ENCODE measurements at places on chromosomes 3 and 15.

GRCh38 chr3:112769286-112769978 lies 77.2 kb downstream of the CD200R1L start:
- no peak for DNase-seq

DNA sequence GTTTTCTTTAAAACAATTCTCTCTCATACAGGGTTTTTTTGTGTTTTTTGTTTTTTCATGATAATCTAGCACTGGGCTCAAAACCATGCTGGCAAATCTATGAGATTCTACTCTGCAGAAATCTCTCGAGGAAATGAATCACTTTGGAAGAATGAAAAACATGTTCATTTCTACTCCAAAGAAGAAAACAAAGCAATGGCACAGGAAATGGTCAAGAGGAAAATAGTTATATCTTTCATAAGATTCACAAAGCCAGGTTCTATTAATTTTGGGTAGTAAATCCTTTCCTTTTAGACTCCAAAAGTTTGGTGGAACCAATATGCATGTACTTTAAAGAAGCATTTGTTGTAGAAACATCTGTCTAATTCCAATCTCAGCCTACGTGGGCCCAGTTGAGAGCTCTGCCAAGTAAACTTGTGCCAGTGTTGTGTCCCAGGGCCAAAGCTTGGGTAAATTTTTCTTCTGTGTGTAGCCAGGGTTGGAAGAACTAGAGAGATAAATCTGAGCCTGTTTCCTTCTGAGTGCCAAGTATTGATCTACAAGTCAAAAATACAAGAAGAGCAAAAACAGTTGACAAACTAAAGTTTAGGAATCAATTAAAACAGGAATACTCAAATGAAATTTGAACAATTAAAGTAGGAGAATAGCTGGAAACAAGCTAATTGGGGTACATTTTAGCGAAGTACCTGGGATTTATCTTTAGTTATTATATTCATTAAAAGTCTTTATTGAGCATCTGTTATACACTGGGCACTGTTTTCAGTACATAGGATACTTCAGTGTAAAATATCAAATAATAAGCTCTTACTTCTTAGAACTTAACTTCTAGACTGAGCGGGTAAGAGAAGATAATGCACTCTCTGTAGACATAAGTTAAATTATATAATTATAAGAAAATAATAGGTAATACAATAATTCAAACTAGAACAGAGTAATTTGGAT lies 657.5 kb upstream of the NECTIN3 start:
- DNase-seq, result no peak

- no peak for DNase-seq
Observed at GRCh38 chr3:19668163-19668562, 265.9 kb downstream of the EFHB start.

DNA sequence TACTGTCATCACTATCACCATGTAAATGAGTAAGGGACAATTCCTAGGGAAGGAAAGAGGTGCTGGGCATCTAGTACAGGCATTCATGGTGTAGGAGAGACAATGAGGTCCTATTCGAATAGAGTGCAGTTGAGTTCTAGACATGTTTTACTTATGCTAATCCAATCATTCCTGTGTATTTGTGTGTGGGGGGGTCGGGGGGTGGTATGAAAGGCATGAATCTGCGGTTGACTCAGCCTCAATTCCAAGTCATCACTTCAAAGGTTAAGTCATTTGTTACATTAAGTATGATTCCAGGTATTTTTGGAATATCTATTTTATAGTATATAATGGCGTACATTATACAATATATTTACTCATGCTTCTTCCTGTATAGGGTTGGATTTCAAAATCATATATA lies 163.1 kb upstream of the GALNT15 start:
- DNase-seq, result no peak

DNA sequence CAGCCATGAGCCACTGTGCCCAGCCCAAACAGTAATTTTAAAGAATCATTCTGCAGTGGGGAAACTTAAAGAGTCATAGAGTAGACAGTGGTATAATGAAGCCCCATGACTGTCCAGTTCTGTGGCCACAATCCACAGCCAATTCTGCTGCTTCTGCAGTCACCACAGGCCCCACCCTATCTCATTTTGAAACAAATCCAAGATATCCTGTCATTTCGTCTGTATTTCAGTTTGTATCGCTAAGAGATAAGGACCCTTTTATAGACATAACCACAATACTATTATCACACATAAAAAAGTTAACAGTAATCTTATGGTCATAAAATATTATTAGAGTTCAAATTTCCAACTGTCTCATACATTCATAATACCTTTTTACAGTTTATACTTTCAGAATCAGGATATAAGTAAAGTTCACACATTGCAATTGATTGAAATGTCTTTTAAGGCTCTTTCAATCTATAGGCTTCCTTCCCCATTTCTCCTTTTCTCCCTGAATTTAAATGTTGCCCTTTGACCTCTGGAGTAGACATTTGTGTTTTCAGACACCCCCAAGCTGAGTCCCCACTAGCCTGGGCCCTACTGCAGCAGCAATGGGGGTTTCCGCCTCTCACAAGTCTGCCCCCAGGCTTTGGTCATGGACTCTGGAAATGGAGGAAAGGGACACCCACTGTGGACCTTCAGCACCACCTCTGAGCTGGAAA lies 4.2 kb upstream of the NUP210 start:
- no peak for DNase-seq

DNA sequence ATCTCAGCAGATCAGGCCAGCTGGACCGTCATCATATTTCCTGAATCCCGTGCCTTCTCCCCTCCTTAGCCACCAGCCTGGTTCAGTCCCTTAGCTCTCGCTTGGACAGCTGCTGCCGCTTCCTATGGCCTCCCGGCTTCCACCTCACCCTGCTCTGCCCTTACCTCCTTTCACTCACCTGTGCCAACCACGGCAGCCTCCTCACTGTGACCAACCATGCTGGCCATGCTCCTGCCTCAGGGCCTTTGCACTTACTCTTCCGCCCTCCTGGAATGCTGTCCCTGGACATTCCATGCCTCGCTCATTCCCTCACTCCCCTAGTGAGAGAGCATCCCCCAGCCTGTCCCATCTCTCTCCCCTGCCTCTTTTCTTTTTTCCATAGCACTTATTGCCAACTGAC lies 19.2 kb downstream of the GRIP2 start:
- no peak for DNase-seq

- DNase-seq, result no peak
Observed at GRCh38 chr3:190306513-190307163, 15.6 kb downstream of the CLDN1 start.

DNA sequence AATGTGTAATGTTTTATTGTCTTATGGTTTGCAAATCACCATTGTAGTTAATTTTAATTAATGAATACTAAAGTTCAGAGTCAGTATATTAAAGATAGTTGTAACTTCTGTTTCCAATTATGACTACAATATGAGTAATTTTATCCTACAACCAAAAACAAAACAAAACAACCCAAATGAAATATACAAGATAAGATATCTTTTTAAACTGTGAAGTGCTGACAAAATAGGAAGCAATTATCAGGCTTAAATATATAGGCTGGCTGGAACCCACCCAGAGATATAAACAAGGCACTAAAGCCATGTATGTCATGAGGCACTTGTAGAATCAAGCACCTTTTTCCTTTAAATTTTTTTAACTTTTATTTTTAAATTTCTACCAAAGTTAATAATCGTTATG lies 108.6 kb upstream of the LRRFIP2 start:
- no peak for DNase-seq

DNA sequence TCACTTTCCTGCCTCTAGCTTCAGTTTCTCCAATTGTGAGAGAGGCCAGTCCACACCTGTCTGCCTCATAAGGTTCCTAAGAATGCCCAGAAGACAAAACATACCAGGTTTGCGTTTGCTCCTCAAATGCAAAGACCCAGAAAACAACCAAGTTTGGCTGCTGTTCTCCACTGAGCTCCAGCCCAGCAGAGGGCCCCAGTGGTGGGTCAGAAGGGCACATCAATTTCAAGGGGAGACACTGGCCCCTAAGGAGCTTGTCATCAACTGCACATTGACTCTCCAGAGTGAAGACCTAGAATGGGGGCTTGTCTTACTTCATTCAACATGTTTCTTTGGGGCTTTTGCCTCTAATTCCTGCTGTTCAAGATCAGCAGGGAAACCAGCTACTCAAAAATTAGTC lies 127.9 kb upstream of the SLC6A11 start:
- no peak for DNase-seq

- DNase-seq, result no peak
Observed at GRCh38 chr3:150770681-150771080, 7.7 kb upstream of the SIAH2 start.

GRCh38 chr3:84547207-84547606 lies 411.6 kb upstream of the CADM2 start:
- DNase-seq, result no peak

GRCh38 chr15:36643551-36643950 lies 64.1 kb downstream of the CDIN1 start:
- DNase-seq, result no peak

- DNase-seq, result no peak
Observed at GRCh38 chr3:153693207-153693606, 428.0 kb upstream of the ARHGEF26 start.

DNA sequence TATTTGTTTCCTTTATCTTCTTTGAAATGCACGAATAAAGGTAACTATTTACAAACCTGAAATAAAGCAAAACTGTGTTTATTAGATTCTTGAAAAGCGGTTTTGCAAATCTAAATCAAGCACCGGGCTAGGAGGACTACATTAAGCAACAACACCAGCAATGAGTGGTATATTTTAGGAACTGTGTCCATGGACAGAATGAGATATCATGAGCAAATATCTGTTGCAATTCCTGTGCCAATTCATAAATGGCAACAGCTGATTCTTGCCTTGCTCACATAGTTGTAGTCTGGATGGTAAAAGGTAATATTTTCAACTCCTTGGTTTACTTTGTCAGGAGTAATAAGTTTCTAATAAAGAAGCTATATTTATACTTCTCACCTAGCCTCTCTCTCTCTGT lies 403.3 kb downstream of the LPP start:
- no peak for DNase-seq

- no peak for DNase-seq
Observed at GRCh38 chr3:194852831-194853508, 167.3 kb downstream of the FAM43A start.

DNA sequence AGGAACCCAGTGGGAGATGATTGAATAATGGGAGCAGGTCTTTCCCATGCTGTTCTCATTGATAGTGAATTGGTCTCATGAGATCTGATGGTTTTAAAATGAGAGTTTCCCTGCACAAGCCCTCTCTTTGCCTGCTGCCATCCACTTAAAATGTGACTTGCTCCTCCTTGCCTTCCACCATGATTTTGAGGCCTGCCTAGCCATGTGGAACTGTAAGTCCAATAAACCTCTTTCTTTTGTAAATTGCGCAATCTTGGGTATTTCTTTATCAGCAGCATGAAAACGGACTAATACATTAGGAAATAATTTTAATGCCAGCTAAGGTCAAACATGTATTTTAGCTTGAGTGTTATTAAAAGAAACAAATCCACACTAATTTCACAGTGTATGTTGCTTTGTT lies 517.6 kb upstream of the ALCAM start:
- no peak for DNase-seq

DNA sequence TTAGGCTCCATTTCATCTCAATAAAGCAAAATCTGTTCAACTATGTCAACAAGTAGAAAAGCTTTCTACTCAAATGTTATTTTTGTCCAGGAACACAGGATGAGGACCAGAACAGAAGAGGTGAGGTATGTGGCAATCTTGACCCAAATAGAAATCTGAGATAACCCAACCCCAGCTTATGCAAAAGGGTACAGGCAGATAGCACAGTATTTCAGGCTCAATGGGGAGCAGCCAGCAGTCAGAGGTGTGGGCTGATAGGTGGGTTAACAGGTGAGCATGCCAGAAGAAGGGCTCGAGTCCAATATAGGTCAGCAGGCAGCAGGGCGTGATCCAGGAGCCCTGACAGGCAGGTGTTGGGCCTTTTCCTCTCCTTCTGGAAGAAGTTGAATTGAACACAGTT lies 281.2 kb upstream of the NR2F2 start:
- DNase-seq, result no peak

DNA sequence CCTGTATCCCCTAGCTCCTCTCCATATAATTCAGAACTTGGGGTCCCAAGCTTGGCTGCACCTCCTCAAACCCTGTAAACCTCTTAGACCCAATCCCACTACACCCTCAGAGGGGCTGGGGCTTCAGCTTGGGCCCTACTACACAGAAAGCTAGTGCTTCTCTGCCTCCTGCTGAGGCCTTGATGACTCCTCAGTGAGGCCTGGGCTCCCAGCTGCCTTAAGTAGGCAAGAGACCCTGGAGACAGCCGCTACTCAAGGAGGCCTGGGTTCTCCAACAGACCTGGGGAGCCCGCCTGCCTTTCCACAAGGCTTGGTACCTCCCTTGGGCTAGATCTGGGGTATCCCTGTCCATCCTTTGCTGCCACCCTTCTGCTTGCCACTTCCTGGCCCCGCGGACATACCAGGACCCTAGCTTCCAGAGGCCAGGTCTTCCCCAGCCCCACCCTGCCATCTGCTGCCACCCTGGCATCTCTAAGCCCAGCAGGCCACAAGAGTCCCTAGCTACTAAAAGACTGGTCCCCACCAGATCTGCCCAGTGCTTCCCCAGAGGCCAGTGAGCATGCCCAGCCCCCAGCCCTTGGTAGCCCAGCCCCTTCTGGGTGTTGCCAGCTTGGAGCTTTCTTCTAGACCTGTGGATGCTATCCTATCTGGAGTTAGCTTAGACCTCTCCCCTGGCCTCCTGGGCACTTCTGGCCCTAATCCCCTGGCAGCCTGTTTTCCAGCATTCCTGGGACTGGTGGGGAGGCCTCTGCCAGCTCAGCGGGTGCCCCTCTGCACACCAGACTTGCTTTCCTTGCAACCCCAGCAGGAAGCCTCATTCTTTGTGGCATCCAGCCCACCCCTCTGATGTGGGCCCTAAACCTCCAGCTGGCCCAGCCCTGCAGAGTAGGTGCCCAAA lies 13.7 kb downstream of the C15orf39 start:
- DNase-seq, result peak; percentile 30

DNA sequence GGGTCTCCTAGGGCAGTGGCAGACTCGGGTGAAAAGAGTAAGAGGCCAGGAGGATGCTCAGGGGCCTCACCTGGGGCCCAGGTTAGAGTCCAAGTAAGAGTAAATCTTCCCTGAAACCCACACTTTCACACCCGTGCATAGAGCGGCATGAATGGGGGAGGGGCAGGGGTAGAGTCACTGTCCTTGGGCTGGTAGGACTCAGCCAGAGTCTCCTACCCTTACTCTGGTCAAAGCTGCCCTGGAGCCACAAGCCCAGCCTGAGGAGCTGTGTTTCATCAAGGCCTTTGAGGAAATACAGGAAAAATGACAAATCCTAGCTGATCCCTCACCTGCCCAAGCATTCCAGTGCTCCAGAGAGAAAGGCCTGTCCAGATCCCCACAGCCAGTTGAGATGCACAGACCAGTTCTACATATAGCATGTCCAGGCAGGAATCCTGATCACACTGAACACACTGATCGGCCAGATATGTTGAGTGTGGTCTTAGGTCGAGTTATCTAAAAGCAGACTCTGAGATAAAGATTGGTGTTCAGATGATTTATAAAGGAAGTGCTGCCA lies 16.7 kb upstream of the CTNNB1 start:
- no peak for DNase-seq

GRCh38 chr3:18057471-18058091 lies 315.1 kb upstream of the TBC1D5 start:
- no peak for DNase-seq

DNA sequence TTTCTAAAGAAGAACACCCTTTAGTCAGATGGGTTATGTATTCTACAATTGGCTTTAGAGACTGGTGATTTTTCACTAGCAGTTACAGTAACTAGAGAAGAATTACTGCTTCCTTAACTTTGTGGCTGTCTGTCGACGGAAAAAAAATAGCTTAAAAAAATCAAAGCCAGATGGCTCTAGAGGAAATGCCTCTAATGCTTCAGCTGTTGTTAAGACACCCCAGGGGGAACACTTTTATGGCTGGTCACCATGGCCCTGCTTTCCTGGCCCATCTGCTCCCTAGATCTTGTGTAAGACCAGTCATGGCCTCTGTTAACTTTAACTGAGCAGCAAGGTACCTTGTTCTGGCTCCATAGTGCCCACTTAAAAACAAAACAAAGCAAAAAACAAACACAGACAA lies 198.6 kb upstream of the PLSCR5 start:
- no peak for DNase-seq
